ENCODE measurements at places on chromosomes 2 and 18.

DNA sequence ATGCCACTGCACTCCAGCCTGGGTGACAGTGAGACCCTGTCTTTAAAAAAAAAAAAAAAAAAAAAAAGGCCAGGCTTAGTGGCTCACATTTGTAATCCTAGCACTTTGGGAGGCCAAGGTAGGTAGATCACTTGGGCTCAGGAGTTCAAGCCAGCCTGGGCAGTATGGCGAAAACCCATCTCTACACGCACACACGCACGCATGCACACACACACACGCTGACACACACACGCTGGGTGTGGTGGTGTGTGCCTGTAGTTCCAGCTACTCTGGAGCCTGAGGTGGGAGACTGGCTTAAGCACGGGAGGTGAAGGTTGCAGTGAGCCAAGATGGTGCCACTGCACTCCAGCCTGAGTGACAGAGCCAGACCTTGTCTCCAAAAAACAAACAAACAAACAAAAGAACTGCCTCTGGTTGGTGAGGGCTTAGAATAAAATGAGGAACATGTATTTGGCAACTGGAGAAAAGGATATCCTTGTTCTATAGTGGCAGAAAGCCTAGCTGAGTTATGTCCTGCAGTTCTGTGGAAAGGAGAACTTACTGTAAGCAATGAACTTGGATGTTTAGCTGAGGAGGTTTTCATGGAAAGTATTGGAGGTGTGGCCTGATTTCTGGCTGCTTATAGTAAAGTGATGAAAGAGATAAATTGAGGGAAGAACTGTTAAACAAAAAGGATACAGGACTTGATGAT, 34.0 kb downstream of the HAT1 start:
- DNase-seq, result no peak

DNA sequence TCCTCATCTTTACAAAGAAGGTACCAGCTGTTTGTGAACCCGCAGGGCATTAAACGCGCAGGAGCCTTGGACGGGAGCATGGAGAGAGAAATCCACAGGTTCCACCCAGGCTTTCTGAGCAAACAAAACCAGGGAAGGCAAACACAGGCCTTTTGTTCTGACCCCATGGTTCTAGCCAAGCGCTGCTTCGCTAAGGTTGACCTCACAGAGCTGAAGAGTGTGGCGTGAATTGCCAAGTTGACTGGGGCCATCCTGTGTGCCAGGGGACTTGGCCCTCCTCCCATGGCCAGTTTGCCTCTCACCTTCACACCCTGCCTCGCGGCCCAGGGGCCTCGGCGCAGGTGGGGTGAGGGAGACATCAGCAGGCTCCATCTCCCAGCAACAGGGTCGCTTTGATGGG, 74.1 kb downstream of the VAPA start:
- no peak for DNase-seq

DNA sequence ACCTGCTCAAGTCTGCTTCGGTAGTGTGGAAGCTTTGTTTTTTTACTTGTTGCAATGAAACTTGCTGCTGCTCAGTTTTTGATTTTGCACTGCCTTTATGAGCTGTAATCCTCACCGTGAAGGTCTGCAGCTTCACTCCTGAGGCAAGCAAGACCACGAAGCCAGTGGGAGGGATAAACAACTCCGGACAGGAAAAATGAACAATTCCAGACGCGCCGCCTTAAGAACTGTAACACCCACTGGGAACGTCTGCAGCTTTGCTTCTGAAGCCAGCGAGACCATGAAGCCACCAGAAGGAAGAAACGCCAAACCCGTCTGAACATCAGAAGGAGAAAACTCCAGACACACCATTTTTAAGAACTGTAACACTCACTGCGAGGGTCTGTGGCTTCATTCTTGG, 245.7 kb upstream of the REG3G start:
- no peak for DNase-seq

GRCh38 chr2:217248312-217248935, 388.6 kb upstream of the TNP1 start:
- DNase-seq, result no peak

GRCh38 chr2:159609811-159610549, 6.4 kb downstream of the BAZ2B start:
- no peak for DNase-seq

GRCh38 chr18:13791181-13791580, 32.8 kb upstream of the MC5R start:
- no peak for DNase-seq

DNA sequence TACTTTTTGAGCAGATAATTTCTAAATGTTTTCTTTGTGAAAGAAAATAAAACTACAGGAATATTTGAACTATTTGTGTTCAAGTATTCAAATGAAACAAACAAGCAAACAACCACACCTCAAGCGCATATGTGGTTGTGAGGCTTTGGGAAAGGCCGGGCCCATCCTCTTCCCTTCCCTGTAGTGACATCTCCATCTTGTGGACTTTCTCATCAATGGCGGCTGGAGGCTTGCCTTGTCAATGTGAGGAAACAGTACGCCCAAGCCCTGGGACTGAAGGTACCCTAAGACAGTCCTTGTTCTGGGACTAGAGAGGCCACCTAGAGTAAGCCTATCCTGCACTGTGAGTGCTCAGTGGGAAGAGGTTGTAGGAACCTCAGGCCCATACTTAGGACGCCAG, 166.8 kb downstream of the TPGS2 start:
- no peak for DNase-seq

DNA sequence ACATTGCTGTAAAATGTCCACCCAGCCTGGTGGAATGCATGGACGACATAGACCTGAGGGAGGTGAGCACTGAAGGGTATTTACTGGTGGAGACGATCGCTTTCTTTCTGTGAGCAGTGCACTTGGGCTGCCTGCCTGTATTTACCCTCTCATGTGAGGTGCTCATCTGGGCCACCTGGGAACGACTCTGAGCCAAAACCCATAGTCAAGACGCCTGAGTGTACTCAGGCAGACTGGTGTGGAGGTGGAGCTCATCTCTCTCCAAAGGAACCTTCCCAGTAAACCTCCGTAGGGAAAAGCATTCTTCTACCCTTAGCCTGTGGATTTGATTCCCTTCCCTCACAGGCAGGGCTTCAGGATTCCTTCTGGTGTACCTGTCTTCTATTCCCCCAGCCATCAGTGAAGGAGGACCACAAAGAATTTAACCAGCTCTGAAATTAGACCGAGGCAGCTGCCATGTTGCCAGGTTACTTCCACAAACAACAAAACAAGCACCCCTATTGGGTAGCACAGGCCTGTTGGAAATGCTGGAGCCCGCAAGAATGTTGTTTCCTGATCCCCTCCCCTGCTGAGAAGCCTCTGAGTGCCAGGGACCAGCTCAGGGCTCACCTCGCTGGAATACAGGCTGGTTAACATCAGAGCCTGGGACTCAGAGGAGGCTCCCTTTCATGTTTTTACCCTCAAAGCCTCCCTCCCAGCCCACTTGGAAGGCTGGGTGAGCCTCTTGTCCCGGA, 47.5 kb upstream of the TXNDC2 start:
- no peak for DNase-seq

All from T-helper 2 cell (primary cell).